ENCODE measurements at places on chromosomes 1 and 21. TPM values are rescaled to one million over a fixed set of nuclear protein-coding genes. Genes with fewer than 3 reads are reported as not detected.

Gene MIB2
- total RNA-seq = 37.5 TPM

Gene LPAR3
- 2.1 TPM for total RNA-seq

Gene KRTAP19-1
- total RNA-seq = not detected

Gene SELL
- total RNA-seq = 316 TPM

Gene SRSF4
- total RNA-seq = 123 TPM

Gene LMX1A
- total RNA-seq = not detected

Gene PGBD5
- total RNA-seq = not detected

Gene C8B
- total RNA-seq = not detected

DNA sequence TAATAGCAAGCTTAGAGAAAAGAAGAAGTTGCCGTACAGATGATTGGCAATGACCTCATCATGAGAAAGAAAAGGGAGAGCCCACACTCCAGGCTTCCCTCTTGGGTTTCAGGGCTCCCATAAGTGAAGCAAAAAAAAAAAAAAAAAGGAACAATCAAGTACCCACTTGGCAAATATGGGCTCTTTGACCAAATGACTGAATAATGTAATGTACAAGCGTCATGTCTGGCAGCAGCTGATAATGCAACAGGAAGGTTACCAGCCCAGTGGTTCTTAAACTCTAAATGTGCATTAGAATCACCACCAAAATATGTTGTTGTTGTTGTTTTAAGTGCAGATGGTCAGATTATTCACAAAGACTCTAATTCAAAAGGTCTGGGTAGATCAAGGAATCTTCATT lies 13.5 kb downstream of the TNFSF4 start:
- H3K27me3 ChIP-seq = peaks cover 3% of the 10 kb centered on the region
- H3K4me3 ChIP-seq = no peak overlapping the region
- peaks cover 17% of the 10 kb centered on the region for H3K4me1 ChIP-seq
- no peaks in the 10 kb centered on the region for H3K36me3 ChIP-seq
- DNase-seq = no peak
- no peak overlapping the region for H3K27ac ChIP-seq

DNA sequence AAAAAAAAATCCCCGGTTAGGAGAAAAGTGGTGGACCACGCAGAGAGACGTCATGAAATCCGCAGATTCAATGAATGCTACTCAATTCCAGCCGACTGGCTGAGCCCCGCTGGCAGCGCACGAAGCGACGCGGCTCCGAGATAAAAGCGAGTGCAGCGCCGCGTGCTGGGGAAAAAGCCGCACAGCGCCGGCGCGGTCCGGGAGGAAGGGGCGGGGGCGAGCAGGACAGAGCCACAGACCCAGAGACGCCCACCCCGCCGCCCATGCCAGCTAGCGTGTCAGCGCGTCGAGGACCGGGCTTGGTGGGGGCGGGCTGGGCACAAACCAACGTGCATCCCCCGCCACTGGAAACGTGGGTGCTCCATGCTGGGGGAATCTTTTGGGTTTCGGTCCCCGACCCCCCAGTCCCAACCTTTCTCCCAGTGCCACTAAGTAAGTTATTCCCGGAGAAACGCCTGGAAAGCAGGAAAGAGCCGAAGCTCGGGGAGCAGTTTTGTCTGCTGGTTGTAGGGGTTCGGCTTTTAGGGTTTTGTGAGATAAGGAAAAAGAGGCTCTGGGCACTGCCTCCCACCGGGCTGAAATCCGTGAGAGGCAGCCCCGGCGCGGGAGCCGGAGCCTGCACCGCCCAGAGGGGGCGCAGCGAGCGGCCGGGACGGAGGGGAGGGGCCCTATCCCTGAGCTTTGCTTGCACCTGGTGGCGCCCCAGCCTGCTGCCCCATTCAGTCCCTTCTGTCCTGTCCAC lies at the start of gene KCNJ6:
Gene KCNJ6, minus strand, starts transcription at position 148 of the 742 bp plus-strand sequence. CDS start 75,775 bp downstream, outside the sequence.
- DNase-seq = no peak
- no peaks in the 10 kb centered on the region for H3K36me3 ChIP-seq
- H3K4me1 ChIP-seq = no peaks in the 10 kb centered on the region
- no peak within 1 kb of the TSS for H3K27ac ChIP-seq
- peaks cover 33% of the 10 kb centered on the region for H3K27me3 ChIP-seq

- H3K36me3 ChIP-seq = no peaks in the 10 kb centered on the region
- no peaks in the 10 kb centered on the region for H3K4me1 ChIP-seq
- H3K27me3 ChIP-seq = no peaks in the 10 kb centered on the region
- no peak overlapping the region for H3K4me3 ChIP-seq
- no peak overlapping the region for H3K27ac ChIP-seq
Observed at GRCh38 chr1:80594013-80594412, 1206.7 kb upstream of the ADGRL2 start.

- no peak overlapping the region for H3K4me3 ChIP-seq
- peaks cover 7% of the 10 kb centered on the region for H3K36me3 ChIP-seq
- no peaks in the 10 kb centered on the region for H3K27me3 ChIP-seq
- no peak for DNase-seq
Observed at GRCh38 chr1:33149453-33150190, 32.2 kb downstream of the TRIM62 start.

DNA sequence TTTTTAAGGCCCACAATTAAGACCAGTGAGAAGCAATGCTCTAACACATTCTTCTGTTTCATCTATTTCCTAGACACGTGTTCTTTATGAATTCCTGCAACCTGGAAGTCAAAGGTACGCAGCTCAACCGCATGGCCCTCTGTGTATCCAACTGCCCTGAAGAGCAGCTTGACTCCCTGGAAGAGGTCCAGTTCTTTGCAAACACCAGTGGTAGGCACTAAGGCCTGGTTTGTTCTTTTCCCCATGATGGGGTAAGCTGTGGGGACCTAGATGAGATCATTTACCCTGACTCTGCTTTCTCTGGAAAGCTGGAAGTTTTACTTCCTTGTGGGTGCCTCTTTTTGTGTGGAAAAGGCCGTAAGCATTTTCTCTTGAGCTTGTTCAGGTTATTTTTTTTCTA lies 7.3 kb downstream of the SLC44A3 start:
- no peak overlapping the region for H3K27ac ChIP-seq
- peaks cover 28% of the 10 kb centered on the region for H3K27me3 ChIP-seq
- no peaks in the 10 kb centered on the region for H3K36me3 ChIP-seq
- no peak overlapping the region for H3K4me3 ChIP-seq

GRCh38 chr1:170375082-170375723 lies 156.8 kb upstream of the GORAB start:
- no peak overlapping the region for H3K27ac ChIP-seq
- no peaks in the 10 kb centered on the region for H3K4me1 ChIP-seq
- DNase-seq = no peak
- no peaks in the 10 kb centered on the region for H3K27me3 ChIP-seq
- no peak overlapping the region for H3K4me3 ChIP-seq

DNA sequence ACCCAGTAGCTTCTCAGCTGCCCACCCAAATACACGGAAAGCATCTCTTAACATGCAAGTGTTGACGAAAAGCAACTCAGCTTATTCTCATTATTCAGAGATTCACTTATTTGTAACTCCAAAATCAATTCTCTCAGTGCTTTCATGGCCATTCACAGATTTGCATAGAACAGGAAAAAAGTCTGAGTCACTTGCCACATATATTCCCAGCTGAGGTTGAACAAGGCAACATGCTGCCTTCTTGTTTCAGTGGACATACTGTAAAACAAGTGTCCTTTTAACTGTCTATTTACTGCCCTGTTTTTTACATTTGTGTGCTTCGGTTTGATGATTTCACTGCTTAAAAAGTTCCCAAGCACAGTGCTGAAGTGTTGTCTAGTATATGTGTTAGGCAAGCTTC lies 273.0 kb downstream of the LTN1 start:
- H3K36me3 ChIP-seq = peaks cover 17% of the 10 kb centered on the region
- no peak for DNase-seq
- H3K27me3 ChIP-seq = no peaks in the 10 kb centered on the region
- no peak overlapping the region for H3K27ac ChIP-seq
- no peak overlapping the region for H3K4me3 ChIP-seq

DNA sequence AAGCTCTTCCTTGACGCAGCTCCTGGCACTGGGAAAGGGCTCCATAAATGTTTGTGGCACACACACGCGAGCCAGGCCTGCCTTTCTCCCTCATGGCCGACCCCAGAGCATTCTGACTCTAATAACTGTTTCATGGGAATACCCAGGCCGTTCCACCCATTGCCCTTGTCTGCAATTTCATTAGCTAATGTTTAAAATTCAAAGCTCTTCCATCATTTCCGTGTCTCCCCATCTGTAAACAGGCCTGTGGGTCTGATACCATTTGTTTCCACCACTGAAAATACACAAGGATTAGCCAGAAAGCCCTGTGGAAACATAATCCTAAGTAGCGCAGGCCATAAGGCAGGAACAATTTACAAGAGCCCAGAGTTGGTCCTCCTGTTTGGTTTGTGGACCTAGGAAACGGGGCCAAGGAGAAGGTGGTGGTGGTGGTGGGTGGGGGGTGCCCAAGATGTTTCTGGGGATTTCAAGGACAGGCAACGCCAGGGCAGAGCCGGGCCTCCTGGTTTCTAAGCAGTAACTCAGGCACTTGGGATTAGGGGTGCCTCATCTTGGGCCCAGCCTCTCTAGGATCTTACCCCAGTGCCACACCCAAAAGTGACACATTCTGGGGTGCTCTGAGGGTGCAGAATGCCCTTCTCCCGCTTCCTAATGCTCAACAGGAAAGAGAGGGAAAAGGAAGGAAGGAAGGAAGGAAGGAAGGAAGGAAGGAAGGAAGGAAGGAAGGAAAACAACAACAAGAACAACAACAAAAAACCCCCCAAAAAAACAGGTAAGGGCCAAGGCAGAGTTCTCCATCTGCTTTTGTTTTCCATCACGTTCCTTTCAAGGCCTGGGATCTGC lies 79.4 kb downstream of the SSBP3 start:
- H3K4me1 ChIP-seq = peaks cover 3% of the 10 kb centered on the region
- no peaks in the 10 kb centered on the region for H3K27me3 ChIP-seq
- DNase-seq = no peak
- no peaks in the 10 kb centered on the region for H3K36me3 ChIP-seq

GRCh38 chr1:90344963-90345730 lies 350.2 kb downstream of the ZNF326 start:
- no peaks in the 10 kb centered on the region for H3K27me3 ChIP-seq
- H3K4me1 ChIP-seq = peaks cover 4% of the 10 kb centered on the region
- no peaks in the 10 kb centered on the region for H3K36me3 ChIP-seq
- DNase-seq = no peak
- H3K4me3 ChIP-seq = no peak overlapping the region

DNA sequence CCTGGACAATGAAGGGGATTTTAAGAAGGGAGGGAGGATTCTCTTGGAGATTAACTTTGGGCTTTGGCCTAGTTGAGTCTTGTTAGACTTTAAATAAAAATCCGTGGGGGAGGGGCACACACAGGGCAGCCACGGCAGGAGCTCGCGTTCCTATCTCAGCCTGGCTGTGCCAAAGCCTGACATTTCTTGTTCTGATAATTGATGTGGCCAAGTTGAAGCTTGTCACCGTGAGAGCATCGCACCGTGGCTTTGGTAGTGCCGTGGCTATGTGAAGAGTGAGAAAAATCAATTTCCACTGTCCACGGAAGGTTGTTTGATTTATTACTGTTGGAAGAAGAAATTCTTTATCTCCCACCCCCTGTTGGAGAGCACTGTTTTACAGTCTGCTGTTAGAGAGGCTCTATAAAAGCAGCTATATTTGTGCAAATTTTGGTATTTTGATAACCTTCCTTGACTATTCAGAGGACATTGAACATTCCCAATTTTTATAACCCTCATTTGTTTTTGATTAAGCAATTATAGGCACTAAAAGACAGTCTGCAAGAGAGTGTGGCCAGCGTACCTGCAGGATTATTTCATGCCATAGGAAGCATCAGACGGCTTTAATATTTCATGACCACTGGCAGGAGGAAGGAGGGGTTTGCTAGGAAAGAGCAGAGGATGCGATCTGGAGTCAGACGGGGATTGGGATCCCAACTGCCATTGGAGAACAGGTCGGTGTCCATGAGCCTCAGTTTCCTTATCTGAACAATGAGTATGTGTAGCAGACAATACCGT lies 160.7 kb downstream of the KAZN start:
- H3K36me3 ChIP-seq = no peaks in the 10 kb centered on the region
- H3K27ac ChIP-seq = no peak overlapping the region
- no peak for DNase-seq
- H3K27me3 ChIP-seq = no peaks in the 10 kb centered on the region

DNA sequence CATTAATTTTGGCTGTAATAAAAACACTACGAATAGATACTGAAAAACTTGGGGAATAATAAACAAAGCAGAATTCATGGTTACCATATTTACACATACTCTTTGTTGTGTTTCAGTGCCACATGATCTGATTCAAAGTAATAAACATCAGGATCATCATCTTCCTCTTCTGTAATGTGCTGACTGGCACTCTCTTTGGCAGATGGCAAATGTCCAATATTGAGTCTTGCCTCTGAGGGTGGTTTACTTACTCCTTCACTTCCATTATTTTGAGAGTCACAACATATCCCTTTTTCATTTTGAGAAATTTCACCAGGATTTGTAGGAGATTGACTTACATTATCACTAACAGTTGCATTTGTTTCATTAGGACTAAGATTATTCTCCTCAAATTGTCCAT lies 50.7 kb downstream of the ZZZ3 start:
- peaks cover 11% of the 10 kb centered on the region for H3K4me1 ChIP-seq
- no peak overlapping the region for H3K27ac ChIP-seq
- peaks cover 39% of the 10 kb centered on the region for H3K36me3 ChIP-seq
- H3K4me3 ChIP-seq = no peak overlapping the region
- H3K27me3 ChIP-seq = no peaks in the 10 kb centered on the region

DNA sequence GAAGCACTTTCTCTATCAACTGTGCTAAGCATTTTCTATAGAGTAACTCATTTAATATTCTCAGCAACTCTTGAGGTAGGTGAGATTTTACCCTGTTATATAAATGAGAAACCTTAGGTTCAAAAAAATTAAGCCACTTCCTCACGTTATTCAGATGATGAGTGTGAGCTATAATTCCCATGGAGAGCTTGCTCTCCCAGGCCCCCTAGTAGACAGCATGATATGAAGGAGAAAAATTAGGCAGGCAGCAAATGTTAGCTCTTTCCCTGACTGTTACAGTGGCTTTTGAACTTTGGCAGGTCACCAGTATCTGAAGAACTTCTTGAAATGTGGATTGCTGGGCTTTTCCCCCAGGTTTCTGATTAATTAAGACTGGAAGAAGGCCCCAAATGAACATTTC lies 753.1 kb downstream of the NCAM2 start:
- no peak overlapping the region for H3K4me3 ChIP-seq
- no peak overlapping the region for H3K27ac ChIP-seq
- H3K36me3 ChIP-seq = no peaks in the 10 kb centered on the region
- no peaks in the 10 kb centered on the region for H3K4me1 ChIP-seq
- H3K27me3 ChIP-seq = no peaks in the 10 kb centered on the region

DNA sequence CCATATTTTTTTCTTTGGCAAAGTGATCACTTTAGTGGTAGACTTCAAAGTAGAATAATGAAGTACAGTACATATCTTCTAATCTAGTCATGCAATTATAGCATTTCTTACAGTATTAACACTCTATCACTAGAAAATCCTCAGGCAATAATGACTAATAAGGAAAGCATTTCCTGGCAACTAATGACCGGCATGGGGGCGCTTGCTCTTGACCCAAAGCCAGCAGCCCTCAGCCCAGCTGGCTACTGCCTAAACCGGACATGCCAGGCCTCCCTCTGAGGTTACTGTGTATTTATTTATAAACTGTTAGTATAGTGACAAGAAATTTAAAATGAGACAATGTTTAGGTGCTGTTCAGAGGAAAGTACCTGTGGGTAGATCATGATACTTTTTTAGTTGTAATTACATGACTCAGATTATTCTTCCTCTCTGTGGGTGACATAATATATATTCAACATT lies 633.8 kb downstream of the PTPRC start:
- H3K4me1 ChIP-seq = no peaks in the 10 kb centered on the region
- DNase-seq = no peak
- H3K36me3 ChIP-seq = no peaks in the 10 kb centered on the region
- no peak overlapping the region for H3K27ac ChIP-seq
